CD4-positive, alpha-beta T cell treated with Interferon alpha-2 for 1 hour (primary cell): ENCODE measurements at places on chromosomes 11 and 22.

- no peak for DNase-seq
Observed at GRCh38 chr22:35868938-35869337, 151.3 kb downstream of the APOL5 start.

DNA sequence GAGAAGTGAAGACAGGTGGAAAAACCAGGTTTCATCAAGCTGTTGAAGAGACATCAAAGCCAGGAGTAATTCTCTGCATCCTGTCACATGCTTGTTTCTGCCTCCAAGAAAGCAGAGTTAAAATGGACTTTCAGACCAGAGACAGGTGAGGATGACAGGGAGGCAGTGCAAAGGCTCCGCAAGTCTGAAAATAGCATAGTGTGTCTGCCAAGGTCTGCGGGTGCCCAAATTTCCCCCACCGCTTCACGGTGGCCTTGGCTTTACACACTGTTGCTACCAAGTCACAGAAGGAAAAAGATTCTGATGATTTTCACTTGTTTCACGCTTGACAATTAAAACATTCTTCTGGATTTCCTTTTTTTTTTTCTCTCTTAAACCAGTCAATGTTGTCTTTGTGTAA is 44.2 kb downstream of the SNX19 start:
- DNase-seq: no peak

- peak; percentile 15 for DNase-seq
Observed at GRCh38 chr11:71563406-71563805, 2.0 kb upstream of the KRTAP5-10 start.

DNA sequence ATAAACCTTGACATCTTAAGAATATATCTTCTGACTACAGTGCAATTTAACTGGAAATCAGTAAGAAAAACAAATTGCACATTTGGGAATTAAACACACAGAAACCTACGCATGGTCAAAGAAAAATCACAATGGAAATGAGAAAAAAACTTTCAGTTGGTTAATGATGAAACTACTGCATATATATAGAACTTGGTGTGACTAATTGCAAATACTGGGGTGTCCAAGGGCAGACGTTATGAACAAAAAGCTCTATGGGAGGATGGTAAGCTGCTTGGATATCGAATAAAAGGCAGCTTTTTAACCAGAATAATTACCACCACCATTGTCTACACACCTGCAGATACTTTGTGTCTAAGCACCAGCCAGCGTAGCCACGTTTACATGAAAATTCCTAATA is 791 bp downstream of the GDPD4 start:
- DNase-seq: no peak

- no peak for DNase-seq
Observed at GRCh38 chr11:63993993-63994392, 7.8 kb downstream of the OTUB1 start.

- DNase-seq: peak; percentile 30
Observed at GRCh38 chr22:22060200-22061084, 77.9 kb upstream of the TOP3B start.

DNA sequence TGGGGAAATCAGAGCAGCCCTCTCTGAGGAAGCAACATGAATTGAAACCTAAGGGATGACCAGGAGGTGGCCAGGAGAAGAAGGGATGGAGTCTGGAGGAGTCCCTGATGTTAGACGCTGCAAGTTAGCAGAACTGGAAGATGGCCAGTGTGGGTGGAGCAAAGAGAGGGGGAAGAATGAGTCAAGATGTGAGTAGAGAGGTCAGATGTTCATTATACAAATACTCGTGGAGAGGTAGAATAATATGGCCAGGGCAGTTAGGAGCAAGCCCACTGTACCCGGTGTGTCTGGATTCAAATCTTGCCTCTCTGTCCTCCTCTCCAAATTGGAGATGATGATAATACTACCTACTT is 242.0 kb downstream of the TENM4 start:
- DNase-seq: no peak
